ENCODE measurements at places on chromosomes 1 and 21. TPM values are rescaled to one million over a fixed set of nuclear protein-coding genes. Genes with fewer than 3 reads are reported as not detected.

COL11A1 gene
- 22.9 TPM for polyA plus RNA-seq

TNFRSF4 gene
- 2.0 TPM for polyA plus RNA-seq

CLCA4 gene
- polyA plus RNA-seq = not detected

GRCh38 chr1:11691928-11692711, 610 bp downstream of the DRAXIN start:
- DNase-seq = no peak

DNA sequence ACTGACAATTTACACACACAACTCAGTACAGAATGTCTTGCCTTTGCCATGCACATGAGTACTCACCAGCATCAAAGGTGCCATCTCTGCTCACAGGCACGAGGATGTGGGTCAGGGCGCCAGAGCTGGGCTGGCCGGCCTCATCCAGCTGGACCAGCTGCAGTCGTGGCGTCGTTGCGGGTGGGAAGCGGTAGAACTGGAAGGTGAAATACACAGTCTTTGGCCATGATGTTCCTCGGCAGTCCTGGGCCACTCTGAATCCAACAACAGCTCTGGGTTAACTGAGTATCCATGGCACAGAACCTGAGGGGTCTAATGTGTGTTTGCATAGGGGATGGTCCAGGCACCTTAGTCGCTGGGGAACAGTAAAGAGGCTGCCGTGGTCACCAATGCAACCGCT, 87.7 kb downstream of the NPHP4 start:
- no peak for DNase-seq

DNA sequence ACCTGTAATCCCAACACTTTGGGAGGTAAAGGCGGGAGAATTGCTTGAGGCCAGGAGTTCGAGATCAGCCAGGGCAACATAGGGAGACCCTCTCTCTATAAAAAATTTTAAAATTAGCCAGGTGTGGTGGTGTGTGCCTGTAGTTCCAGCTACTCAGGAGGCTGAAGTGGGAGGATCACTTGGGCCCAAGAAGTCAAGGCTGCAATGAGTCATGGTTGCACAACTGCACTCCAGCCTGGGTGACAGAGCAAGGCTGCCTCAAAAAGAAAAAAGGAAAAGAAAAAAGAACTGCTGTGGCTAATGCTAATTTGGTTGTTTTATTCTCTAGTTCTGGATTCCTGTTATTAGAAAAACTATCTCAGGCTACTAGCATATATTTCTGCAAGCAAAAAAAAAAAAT, 29.8 kb downstream of the DBT start:
- DNase-seq = no peak

- no peak for DNase-seq
Measured at GRCh38 chr1:178188306-178188705, 94.4 kb downstream of the RASAL2 start.

- DNase-seq = peak; percentile 49
Measured at GRCh38 chr1:200359610-200360163, 50.1 kb downstream of the ZNF281 start.
